ENCODE measurements at places on chromosomes 1 and 21.

GRCh38 chr1:18041102-18041501, 66.5 kb upstream of the IGSF21 start:
- no peak for DNase-seq

DNA sequence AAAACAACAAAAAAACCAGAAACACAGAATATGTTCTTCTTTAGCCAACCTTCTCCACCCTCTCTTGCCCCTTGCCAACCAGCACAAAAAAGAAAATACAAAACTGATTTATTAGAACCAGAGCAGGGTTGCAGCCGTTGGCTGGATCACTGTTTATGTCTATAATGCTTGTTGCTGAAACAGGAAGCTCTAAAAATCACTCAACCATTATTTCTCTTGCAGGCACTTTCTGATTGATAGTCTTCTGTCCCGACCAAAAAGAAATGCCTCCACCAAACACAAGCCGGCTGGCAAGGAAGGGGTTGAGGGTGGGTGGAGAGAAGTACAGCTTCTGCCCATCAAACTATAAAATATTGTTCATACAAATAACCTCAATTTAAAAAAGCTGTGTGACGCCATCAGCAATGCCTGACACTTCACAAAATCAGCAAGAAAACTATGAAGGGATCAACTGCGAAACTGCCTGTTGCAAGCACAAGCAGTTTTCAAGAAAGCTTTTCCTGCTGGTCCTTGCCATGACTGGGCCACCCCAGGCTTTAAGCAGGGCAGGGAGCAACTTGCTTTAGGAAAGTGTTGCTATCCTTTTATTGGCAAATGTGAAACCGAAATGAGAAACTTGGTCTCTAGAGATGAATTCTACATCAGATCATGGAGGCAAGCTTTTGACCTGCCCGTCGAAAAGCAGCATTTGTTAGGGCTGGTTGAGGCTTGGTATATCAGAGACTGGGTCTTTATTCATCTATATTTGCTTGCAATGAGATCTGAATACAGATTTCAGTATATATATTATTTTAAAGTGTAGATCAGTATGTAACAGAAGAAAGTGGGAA, 174.2 kb downstream of the RUNX1 start:
- DNase-seq, result no peak

GRCh38 chr1:191174298-191174697, 696.6 kb upstream of the BRINP3 start:
- DNase-seq, result no peak

DNA sequence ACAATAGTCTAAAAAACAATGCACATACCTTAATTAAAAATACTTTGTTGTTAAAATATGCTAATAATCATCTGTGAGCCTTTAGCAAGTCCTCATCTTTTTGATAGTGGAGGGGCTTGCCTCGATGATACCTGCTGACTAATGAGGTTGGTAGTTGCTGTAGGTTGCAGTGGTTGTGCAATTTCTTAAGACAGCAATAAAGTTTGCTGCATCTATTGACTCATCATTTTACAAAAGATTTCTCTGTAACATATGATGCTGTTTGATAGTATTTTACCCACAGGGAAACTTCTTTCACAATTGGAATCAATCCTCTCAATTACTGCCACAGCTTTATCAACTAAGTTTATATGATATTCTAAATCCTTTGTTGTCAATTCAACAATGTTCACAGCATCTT, 7.6 kb downstream of the C1orf87 start:
- no peak for DNase-seq

GRCh38 chr1:28086651-28087050, 1.8 kb downstream of the EYA3 start:
- DNase-seq, result no peak

GRCh38 chr1:160671603-160672517, 25.0 kb upstream of the SLAMF1 start:
- no peak for DNase-seq

DNA sequence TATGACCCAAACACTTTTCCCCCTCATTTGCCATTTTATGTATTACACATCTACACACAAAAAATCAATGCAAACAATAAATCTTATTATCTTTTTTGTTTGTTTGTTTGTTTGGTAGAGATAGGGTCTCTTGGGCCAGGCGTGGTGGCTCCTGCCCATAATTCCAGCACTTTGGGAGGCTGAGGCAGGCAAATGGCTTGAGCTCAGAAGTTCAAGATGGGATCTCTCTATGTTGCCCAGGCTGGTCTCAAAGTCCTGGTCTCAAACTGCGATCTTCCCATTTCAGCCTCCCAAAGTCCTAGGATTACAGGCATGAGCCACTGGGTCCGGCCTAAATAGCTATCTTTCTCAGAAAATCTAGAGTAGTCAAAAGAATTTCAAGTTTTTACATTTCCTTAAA, 1.2 kb upstream of the DBT start:
- DNase-seq, result no peak
